ENCODE measurements at places on chromosomes 3 and 15.

- no peak for DNase-seq
Measured at GRCh38 chr15:88745065-88745464, 58.2 kb upstream of the ACAN start.

DNA sequence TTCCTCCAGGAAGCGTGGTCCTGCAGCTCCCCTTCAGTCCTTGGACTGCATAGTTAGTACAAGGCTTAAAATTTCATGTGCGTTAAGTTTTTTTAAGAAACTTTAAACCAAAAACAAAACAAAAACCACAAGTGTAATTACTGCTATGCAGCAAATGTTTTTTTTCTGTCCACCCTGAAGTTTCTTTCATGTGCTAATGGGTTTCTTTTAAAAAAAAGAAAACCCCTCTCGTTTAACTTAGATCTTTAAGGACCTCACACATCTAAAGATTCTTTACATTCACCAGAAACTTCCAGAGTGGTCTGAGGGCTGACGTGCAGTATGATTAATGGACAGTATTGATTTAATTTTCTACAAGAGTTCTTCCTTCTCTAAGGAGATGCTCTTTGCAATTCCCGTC, 72.0 kb upstream of the PYGO1 start:
- no peak for DNase-seq

- DNase-seq, result no peak
Measured at GRCh38 chr3:43796041-43796596, 105.4 kb downstream of the ABHD5 start.

DNA sequence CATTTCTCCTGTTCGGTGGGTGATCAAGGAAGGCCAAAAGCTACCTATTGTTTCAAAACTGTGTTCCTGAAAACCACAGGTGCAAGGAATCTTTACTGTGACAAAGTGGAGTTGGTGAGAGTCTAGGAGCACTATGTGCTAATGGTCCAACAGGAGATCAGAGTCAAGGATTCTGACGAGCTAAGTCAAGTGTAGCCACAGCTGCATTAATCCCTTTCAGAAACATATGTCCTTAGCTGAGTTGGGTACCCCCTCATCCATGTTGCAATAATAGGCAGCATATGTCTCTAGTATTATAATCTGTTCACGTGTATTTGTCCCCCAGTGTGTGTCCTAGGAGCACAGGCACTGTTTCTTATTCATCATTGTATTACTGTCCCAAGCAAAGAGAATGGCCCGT, 1.7 kb downstream of the VPS39 start:
- no peak for DNase-seq

- DNase-seq, result no peak
Measured at GRCh38 chr3:156670077-156670476, 4.3 kb upstream of the TIPARP start.

- no peak for DNase-seq
Measured at GRCh38 chr3:56887402-56888025, 85.8 kb upstream of the ARHGEF3 start.

DNA sequence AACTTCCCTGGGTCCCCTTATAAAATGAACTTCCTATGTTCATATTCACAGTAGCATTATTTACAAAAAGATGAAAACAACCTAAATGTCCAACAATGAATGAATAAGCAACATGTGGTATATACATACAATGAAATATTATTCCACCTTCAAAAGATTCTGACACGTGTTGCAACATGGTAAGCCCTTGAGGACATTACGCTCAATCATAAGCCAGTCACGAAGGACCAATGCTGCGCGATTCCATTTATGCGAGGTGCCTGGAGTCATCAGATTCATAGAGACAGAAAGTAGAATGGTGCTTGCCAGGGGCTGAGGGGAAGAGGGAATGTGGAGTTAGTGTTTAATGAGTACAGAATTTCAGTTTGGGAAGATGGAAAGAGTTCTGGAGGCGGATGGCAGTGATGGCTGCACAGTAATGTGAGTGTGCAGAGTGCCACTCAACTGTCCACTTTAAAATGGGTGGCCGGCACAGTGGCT, 88.8 kb upstream of the ALDH1A3 start:
- DNase-seq, result no peak

DNA sequence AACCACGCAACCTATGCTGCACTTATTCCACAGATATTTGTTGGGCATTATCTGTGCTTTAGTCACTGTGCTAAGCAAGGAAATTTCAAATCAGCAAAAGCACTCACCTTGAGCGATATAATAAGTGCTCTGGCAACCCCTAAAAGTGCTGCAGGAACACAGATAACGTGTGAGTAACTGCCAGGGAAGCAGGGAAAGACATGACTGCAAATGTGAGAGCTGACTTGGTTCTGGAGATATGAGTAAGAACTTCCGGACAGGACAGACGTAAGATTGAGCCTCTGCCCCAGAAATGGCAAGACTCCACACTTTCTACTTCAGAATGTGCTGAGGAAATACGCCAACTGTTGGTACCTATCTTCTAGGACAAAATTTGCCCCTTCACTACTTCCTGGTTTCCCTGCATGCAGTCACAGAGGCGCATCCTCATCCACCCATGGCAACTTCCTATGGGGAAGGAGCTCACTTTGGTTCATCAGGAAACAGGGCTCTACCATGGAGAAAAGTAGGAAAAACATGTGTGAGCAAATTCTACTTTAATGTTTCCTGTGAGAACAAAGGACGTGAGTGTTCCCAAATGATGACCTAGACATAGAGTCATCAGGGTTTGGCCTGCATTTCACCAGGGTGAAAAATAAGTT, 41.7 kb downstream of the AQP9 start:
- DNase-seq, result peak; percentile 2

DNA sequence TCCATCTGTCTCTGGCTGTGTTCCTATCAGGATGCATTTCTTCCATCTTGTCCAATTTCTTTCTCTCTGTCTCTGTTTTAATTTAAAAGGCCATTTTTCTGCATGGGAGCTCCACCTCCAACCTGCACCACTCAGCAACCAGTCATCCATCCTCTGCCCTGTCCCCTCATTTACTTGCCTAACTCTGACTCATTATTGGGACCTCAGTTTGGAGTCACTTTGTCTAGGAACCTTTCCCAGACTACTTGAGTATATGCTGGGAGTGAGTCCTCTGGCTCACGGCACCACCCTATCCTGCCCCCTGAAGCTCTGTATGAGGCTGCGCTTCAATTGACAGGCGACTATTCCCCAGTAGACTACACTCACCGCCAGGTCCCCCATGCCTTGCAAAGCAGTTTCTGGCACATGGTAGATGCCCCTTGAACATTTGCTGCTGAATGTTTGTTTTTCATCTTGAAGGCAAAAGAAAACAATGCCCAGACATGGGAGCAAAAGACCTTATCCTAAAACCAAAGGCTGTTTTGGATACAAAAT, 513.3 kb upstream of the CFAP20DC start:
- no peak for DNase-seq

- no peak for DNase-seq
Measured at GRCh38 chr3:131957980-131958379, 76.8 kb downstream of the CPNE4 start.

DNA sequence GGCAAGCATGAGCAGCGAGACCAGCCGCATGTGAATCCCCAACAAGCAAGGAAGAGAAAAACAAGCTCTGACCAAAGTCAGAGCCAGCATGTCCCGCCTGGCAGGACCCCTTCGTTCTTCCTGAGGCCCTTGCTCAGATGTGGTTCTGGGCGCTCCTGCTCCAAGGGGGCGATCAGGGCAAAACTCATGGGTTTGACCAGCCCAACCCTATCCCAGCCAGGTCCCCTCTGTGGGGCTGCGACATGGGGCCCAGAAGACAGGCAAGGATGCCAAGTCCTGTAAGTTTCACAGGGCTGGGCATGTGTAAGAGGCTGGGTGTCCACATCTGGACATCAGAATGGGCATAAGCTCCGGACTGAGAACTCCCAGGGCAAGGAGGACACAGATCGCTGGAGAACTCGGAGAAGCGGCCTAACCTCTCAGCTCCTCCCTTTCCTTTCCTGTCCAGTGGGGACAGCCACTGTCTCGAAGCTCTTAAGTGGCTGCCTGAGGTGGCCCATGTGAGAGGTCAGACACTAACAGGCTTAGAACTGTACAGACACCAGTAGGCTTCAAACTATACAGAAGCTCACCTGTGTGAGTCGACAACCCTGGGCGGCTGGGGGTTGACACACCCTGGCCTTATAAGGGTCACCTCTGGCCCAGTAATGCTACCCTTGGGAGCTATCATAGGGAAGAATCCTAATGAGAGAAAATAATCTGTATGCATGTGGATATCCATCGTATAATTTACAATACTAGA, 48.9 kb downstream of the XXYLT1 start:
- no peak for DNase-seq

GRCh38 chr3:37768107-37768809, 93.4 kb upstream of the CTDSPL start:
- DNase-seq, result no peak

- DNase-seq, result no peak
Measured at GRCh38 chr3:172924546-172924945, 174.0 kb downstream of the ECT2 start.

- DNase-seq, result peak; percentile 93
Measured at GRCh38 chr3:152205097-152205593, 63.6 kb upstream of the MBNL1 start.

All from inflammatory macrophage (primary cell).